ENCODE measurements at places on chromosomes 7 and 10. TPM values are rescaled to one million over a fixed set of nuclear protein-coding genes. Genes with fewer than 3 reads are reported as not detected.

ZNF488 gene
- total RNA-seq = 0.53 TPM

PLXNA4 gene
- total RNA-seq = 0.19 TPM

SLIT1 gene
- total RNA-seq = not detected

AEBP1 gene
- total RNA-seq = 0.06 TPM

DNA sequence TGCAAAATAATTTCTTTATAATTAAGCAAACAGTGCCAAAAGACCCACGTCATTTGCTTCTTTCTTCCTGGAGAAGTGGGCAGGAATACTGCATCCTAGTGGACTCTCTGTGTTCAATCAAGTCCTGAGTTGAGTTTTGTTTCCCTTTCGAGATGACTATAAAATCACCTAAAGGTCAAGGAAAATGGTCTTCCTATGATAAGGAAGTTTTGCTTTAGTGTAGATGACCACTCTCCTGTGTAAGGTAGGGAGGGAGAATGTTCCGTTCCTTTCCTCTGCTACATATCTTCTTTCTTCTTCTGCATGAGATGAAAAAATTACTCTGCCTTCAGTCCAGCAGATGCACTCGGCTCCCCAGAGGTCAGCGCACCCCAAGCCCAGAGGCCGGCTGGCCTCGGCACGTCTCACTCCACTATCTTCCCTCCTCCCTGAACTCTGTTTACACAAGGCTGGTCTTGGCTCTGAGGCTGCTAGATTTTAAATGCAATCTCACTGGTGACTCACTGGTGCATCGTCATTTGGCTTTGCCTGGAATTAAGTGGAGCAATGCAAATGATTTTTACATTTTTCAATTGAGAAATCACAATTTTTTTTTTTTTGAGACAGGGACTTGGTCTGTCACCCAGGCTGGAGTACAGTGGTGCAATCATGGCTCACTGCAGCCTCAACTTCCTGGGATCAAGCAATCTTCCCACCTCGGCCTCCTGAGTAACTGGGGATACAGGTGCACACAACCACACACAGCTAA is 18.6 kb upstream of the VDAC2 start:
- peak; percentile 83 for DNase-seq

GRCh38 chr7:105707381-105707780 is 126.1 kb upstream of the EFCAB10 start:
- no peak for DNase-seq

- peak; percentile 97 for DNase-seq
Observed at GRCh38 chr7:80883154-80884025, 35.5 kb downstream of the SEMA3C start.

DNA sequence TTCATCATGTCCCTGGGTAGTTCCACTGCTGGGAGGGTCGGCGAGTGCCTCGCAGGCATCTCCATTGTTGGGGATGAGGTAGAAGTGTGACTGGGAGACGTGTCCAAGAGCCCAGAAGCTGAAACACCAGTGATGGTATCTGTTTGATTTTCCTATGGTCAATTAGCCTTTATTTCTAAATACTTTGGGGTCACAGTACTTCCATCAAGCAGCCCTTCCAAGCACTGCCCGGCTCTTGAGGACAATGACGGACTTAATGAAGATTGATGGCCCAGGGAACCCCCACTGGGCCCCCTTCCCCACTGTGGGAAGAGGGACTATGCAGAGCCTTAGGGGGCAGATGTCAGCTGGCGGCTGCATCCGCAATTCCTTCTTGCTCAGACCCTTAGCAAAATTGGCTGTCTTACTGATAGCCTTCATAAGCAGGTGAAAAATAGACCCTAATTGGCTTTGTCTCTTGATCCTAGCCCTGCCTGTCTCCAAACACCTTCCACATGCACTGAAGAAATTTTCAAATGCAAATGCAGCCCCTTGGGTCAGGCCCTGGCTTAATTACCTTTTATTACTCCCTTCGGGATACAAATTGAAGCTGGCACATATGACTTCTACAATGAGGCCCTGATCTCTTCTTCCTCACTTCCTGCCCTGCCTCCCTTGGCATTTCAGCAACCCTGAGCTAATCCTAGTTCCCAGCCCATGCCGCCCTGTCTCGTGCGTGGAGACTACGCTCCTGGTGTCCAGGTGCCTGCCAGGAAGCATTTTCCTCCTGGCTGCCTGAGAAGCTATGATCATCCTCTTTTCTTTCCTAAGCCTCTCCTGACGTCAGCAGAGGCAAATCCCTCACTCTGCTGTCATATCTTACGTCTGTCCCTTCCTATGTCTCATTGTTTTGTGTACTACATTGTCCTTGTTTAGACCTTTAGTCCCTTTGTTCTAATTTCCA is 124.5 kb upstream of the GDF10 start:
- DNase-seq = no peak

DNA sequence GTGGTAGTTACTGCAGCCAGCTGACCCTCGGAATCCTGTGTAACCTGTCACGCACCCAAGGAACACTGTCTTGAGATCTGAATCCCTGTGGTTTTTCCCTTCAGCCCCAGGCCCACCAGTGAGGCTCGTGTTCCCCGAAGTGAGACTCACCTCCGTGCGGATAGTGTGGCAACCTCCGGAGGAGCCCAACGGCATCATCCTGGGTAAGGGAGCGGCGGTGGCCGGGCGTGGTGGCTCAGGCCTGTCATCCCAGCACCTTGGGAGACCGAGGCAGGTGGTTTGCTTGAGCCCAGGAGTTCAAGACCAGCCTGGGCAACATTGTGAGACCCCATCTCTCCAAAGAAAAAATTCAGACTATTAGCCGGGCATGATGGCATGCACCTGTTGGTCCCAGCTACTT is 549.9 kb upstream of the FOXK1 start:
- DNase-seq = no peak

DNA sequence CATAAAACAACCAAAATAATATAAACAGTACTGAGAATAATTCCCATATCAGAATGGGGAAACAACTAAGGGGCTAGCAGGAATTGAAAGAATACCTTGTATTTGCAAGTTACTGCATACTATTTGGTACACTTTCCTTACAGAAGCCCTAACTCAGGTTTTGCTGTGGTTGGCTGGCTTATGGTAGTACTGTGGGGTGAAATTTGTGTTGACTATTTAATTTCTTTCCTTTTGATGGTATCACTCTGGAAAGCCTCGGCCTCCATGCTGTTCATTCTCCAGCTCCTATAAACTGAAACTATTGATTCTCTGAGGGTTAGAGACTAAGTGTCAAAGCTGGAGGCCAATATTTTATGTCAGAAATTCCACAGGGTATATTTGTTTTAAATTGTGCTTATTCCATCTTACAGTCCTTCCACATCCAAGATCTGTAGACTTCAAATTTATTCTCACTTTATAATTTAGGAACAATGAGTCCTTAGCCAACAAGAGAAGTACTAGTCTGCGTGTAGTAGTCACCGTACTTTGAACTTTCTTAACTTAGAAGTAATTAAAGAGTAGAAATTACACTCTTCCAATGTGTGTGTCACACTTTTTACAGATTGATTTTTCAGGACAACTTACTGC is 13.4 kb downstream of the SKIDA1 start:
- DNase-seq = no peak

DNA sequence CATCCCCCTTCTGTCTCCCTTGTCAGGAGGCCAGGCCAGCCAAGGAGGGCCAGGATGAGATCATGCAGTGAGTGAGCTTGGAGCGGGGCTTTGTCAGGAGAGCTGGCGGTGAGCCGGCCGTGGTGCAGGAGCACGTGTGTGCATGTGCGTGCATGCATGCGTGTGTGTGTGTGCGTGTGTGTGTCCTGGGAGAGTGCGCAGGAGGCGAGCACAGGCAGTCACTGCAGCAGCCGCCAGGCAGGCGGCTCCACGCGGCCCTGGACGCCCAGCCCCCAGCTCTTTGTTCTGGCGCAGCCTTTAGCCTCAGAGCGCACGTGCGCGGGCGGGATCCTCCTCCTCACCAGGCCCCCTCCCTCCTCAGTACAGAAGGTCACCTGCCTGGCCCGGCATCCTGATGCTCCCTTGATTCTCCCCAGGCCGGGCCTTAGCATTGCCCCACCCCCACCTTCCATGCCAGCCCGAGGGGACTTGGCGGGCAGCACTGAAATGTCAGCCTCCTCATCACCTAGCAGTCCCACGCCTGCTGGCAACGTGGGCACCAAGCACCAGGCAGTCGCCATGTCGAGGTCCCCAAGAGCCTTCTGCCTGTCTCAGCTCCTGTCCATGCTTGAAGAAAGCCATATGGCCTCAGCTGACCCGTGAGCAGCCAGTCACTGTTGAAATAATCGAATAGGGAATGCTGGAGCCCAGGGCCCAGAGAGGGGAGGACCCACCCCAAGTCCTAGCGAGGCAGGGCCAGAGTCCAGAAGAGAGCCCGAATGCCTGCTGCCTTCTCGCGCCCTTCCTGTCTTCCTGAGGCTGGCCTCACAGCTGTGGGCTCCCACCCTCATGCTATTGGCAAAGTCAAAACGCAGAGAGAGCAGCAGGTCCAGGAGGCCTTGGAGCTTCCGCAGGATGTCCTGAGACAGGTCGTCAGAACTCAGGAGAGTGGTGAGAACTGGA is 125.9 kb upstream of the PPIF start:
- DNase-seq = no peak

GRCh38 chr10:75736151-75736640 is 304.8 kb downstream of the LRMDA start:
- DNase-seq = no peak

- DNase-seq = no peak
Observed at GRCh38 chr7:120813546-120814252, 44.2 kb downstream of the TSPAN12 start.

DNA sequence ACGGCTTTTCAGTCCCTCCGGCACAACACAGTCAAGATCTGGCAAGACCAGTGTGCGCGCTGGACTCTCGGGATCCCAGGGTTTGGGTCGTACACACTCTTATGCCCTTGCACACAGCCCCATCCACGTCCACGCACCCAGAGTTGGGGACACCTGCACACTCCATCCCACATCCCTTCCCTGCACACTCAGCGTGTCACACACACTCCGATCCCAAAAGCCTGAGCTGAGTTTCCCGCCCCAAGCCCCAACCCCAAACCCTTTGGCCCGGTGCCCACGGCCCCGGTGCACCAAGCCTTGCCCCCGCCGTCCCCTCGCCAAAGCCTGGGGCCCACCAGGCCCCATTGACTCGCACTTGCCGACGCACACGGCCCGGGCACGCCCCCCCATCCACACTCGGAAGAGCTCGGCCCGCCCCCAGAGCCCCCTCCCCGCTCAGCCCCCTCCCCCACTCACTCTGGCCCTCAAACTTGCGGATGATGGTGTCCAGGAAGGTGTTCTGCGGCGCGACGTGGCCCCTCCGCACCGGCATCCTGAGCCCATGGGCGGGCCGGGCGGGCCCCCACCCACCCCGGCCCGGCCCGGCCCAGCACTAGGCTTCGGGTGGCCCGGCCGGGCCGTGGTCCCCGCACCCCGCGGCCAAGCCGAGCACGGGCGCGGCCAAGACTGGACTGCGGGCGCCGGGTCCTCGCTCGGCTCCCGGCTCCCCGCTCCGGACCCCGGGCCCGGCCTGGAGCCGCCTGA is 567 bp downstream of the KCNH2 start:
- no peak for DNase-seq

- DNase-seq = no peak
Observed at GRCh38 chr7:124269774-124270173, 236.9 kb upstream of the TMEM229A start.

DNA sequence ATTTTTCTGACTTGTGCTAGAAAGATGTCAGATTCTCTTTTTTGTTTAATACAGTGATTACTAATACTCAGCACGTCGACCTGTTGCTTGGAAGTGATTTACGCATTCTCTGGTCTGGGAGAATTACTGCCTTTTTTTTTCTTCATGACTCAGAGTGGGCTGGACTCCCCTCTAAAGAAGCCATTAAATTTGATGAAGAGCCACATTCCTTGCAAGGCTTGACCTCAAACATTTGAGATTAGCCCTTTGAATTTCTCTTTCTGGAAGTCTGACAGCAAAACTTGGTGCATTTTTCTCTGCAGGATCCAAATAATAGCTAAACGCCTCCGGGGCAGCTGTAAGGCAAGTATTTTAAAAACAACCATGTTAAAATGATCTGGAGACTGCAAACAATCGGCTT is 171.6 kb downstream of the GALNT17 start:
- peak; percentile 46 for DNase-seq

DNA sequence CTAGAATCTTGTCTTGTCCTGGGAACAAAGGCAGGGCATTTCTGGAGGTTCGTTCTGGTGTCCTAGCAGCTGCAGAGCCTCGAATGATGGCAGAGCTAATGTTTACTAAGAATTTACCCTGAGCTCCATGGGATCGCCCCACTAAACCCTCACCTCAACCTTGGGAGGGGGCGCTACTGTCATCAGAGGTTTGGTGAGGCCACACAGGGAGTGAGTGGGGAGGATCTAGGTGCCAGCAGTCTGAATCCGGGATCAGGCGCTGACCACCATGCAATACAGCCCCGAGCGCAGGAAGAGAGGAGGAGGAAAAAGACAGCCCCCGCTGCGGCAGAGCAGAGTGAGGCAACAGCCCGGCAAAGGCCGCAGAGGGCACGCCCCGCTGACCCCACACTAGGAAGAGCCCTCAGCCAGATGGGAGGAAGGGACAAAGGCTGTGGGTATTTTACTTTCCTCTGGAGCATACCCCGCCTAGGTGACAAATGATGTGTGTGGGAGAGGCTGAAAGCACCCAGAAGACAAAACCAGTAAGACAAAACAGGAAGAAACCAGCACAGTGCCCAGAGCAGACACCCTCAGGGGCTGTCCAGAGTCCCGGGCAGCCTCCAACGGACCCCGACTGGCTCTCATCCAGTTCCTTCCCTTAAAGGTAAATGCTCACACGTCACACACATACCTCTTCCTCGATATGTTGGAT is 103.5 kb downstream of the FAM53B start:
- DNase-seq = no peak

GRCh38 chr7:34091321-34091917 is 186.1 kb downstream of the BMPER start:
- peak; percentile 71 for DNase-seq

- DNase-seq = no peak
Observed at GRCh38 chr10:127989481-127990012, 82.6 kb downstream of the PTPRE start.

DNA sequence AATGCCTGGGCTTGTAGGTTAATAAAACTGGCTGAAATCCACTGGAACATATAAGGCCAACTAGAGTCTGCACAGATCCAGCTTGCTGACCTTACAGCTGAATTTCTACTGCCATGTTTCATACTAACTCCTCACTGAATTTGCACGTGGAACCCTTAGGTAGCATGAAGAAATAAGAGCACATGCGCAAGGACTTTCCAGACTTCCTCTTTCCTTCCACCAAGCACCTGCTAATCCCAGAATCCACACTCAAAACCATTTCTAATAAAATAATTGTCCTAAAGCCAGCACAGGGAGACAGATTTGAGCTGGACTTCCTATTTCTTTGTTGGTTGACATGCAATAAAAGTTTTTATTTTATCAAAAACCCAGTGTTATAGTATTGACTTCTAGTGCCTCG is 46.8 kb downstream of the NPVF start:
- DNase-seq = no peak
